ENCODE measurements at places on chromosomes 2 and 18.

DNA sequence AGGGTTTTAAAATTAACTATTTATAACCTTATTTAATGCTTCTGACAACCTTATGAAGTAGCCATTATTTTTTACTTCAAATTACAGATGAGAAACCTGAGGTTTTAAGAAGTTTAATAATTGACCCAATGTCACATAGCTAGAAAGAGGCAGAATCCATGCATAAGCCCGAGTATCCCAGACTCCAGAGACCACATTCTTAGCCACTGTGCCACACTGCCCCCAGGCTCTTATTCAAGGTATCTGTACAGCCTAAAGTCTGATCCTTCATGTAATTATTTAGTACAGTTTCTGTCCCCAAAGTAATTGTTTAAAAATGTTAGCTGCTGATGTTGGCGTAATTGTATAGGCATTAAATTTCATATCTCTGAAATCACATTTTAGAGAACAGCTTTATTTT is 124.7 kb upstream of the LRRTM1 start:
- DNase-seq, result no peak

GRCh38 chr18:13570216-13570615 is 156.1 kb downstream of the FAM210A start:
- DNase-seq, result peak; percentile 18

DNA sequence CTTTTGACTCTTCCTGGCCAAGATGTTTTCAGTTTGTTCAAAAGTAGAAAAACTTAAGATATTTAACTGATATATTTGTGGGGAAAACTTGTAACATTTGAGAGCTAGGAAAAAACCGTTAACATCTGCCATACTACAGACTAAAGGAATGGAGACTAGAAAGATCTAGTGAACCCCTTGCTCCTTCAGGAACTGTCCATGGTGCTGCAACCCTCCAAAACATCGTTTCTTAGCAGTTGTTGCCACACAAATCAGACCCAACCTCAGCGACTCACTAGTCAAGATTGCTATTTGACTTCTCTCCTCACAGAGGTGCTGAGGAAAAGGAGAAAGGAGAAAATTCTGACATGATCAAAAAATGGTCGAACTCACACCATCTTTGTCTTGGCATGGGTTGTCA is 393.8 kb upstream of the LYPD1 start:
- DNase-seq, result no peak

GRCh38 chr2:189116087-189116486 is 63.5 kb downstream of the COL5A2 start:
- no peak for DNase-seq

- DNase-seq, result no peak
Measured at GRCh38 chr2:234240917-234241316, 190.4 kb downstream of the SPP2 start.

DNA sequence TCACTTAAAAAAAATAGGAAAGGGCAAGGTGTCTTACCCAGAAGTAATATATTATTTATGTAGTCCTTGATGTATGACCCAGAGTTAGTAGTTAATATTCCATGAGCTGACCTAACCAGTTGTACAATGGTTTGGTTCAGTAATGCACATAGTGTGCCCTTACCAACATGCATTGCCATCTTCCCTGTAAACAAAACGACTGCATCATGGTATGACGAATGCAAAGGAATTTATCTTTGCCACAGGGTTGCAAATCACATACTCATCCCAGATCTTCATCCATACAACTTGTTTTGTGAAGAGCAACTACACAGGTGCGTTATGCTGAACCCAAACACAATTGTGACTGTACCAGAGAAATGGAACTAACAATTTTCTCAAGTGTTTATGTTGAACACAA is 68.9 kb upstream of the ZSWIM2 start:
- DNase-seq, result no peak

DNA sequence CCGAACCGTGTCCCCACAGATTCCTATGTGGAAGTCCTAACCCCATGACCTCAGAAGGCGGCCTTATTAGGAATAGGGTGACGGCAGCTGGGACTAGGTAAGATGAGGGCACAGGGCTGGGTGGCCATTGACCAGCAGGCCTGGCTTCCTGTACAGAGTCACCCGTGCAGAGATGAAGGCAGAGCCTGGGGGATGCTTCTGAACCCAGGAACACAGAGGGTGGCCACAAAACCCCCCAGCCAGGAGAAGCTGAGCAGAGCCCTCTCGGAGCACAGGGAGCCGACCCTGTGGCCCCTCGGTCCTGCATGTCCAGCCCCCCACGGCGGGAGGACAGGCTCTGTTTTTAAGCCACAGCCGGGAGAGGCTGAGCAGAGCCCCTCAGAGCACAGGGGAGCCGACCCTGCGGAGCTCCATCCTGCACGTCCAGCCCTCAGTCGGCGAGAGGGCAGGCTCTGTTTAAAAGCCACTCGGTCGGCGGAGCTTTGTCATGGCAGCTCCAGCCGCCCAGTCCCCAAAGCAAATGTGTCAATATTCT is 2.7 kb downstream of the PDCD1 start:
- DNase-seq, result no peak

All from left forelimb (tissue), 1 donor.